ENCODE measurements at places on chromosomes 6 and 20.
A peak's percentile ranks its signal among the peaks of the same experiment; 100 is the strongest.

GRCh38 chr6:106752641-106753040, 123.3 kb downstream of the QRSL1 start:
- DNase-seq, result no peak

GRCh38 chr6:142444376-142444775, 142.6 kb downstream of the ADGRG6 start:
- DNase-seq, result peak; percentile 9

GRCh38 chr6:57423468-57423867, 106.0 kb downstream of the PRIM2 start:
- DNase-seq, result no peak

DNA sequence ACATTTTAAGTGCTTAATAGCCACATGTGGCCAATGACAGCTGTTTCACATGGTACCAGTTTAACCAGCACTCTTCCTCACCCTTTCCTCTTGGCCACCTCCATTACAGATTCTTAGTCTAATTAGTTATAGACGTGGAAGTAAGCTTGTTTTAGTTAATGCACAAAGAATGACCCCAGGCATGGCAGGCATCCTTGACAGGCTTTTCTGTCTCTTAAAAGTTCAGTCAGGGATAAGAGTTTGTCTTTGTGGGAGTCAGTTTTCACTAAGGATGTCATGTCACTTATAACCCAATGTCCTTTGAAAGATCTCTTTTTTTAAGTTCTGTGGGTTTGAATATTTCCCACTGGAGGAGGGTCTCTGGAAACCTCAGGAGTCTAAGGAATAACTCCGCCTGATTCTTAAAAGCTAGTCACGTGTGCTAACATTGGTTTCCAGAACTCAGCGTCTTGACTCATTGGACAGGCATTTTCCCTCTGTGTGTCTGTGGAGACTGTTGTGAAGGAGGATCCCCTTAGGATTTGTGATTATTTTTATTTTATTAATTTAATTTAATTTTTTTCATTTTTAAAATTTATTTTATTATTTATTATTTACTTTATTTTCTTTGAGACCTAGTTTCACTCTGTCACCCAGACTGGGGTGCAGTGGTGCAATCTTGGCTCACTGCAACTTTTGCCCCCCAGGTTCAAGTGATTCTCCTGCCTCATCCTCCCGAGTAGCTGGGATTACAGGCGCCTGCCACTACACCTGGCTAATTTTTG, 171.4 kb downstream of the ZFAND3 start:
- DNase-seq, result peak; percentile 39

GRCh38 chr6:626236-626635, 30.7 kb downstream of the HUS1B start:
- DNase-seq, result no peak

DNA sequence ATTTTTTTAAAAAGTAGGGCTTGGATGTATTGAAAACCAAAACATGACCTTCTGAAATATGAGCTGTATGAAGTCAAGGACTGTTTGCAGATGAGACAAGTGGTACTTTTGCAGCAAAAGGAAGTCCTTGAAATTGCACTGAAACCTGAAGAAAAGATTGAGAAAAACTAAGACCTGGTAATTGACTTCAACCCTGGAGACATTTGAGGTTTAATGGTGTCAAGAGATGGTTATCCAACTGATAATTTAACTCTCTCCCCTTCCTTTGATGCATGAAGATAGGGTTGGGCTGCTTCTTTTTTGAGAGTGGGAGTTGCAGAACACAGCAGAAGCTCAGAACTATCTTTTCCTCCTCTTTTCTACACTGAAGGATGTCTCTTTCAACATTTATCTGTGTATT, 180.9 kb upstream of the DTNBP1 start:
- no peak for DNase-seq

DNA sequence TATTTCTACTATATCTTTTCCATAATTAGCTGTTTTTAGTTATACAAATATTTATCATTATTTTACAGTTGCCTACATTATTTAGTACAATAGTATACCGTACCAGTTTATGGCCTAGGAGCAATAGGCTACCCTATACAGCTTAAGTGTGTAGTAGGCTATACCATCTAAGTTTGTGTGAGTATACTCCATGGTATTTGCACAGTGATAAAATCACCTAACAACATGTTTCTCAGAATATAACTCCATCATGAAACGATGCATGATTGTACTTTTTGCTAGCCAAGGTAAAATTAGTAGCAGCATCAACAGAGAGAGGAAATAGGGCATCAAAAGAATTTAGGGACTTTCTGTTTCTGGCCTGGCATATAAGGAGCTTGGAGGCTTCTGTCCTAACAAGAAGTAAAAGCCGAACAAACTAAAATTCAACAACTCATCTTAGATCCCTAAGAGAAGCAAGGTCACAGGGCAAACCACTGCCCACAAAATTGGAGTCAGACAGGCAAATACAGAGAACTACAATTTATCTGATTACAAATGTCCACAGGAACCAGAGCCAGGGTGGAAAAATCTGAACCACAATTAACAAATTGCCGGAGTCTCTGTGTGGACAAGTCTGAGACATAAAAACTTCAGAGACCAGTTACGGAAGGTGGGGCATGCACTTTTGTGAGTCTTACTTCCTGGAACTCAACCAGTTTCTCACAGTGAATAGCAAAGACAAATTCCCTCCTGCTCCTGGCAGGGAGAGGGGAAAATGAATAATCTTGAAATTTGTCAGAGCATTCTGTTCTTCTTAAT, 671.4 kb downstream of the RFPL4B start:
- DNase-seq, result no peak

GRCh38 chr20:60300374-60300773, 342.2 kb downstream of the CDH26 start:
- peak; percentile 12 for DNase-seq

- DNase-seq, result no peak
Observed at GRCh38 chr20:61424011-61424627, 172.1 kb downstream of the CDH4 start.

- DNase-seq, result no peak
Observed at GRCh38 chr6:120938876-120939472, 395.3 kb downstream of the TBC1D32 start.

DNA sequence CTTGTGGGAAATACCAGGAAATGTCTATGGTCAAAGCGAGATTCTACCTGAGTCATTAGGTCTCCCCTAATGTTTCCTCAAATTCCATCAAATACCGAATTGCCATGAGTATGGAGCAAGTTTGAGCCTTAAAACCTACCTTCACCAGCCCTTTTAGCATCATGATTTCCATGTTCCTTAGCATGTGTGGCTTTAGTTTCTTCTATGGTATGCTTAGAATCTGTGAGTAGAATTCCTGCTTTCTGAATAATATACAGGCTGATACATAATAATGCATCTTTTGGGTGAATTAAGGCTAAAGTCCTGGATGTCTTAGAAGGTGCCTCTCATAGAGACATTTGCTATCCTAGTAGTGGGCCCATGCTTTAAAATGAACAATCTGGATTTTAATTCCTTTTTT, 32.0 kb downstream of the TSPYL4 start:
- no peak for DNase-seq

- peak; percentile 94 for DNase-seq
Observed at GRCh38 chr6:43170417-43170930, 595 bp upstream of the SRF start.

DNA sequence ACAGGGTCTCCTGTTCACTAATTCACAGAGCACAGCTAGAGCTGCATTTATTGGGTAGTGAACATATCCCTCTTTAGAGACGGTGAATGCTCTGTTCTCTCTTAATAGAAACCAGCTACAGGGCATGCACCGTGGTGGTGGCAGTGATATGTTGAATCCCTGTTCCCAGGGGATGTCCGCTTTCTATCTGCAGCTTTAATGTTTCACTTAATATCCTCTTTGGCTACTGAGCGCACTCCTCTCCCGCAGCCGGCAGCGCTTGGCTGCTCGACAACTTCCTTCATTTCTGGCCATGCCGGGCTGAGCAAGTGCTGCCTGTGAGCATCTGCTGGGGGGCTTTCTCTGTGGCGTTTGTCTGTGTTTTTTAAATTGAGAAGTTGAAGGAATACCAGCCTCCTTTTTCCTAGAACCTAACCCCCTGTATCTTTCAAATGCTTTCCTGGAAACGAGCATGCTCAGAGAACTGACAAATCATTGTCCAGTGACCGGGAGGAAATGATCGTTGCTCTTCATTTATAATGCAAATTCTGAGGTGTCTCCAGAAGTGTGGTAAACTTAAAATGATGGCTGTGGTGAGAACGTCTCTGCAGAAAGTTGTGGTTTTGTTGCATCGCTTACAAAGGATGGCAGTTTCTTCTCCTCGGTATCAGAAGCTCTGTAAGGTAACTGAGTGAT, 297.9 kb downstream of the UTRN start:
- peak; percentile 31 for DNase-seq

DNA sequence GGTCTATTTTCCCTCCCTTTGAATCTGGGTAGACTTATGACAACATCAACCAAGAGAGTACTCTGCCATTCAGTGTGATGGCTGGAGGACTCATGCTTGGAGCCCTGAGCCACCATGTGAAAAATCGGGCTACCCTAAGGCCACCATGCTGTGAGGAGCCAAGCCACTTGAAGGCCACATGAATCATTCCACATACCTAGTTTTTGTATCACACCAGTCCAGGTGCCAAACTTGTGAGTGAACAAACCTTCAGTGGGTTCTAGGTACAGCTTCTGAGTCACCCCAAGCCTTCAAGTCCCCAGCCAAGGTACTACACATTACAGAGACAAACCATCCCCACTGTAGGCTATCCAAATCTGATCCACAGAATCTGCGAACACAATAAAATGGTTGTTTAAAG, 37.4 kb upstream of the E2F3 start:
- no peak for DNase-seq

DNA sequence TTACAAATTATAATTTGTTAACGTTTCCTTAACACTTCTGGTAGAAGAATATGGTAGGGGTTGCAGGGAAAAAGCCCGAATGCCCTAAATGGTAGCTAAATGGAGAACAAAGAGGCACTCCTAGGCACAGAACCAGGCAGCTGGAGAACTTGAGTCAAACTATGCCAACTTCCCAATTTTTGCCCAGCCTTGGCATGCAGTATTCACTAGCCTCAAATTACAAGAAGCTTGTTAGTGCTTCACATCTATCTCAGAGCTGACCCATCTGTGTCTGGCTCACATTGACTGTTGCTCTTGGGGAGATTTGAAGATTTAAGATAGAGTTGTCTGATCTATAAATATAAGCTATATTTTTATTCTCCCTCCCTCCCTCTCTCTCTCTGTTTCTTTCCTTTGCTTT, 19.4 kb upstream of the LRFN2 start:
- DNase-seq, result no peak

- DNase-seq, result peak; percentile 84
Observed at GRCh38 chr20:19903168-19903811, 113.9 kb upstream of the NAA20 start.

- no peak for DNase-seq
Observed at GRCh38 chr20:10649080-10649796, 24.6 kb downstream of the JAG1 start.

- DNase-seq, result no peak
Observed at GRCh38 chr6:147156799-147157382, 47.3 kb upstream of the STXBP5 start.

GRCh38 chr6:142857796-142858555, 87.0 kb downstream of the HIVEP2 start:
- no peak for DNase-seq

GRCh38 chr20:41650231-41650948, 32.2 kb upstream of the CHD6 start:
- peak; percentile 69 for DNase-seq

- no peak for DNase-seq
Observed at GRCh38 chr6:69865126-69865525, 1.2 kb upstream of the COL19A1 start.

- DNase-seq, result no peak
Observed at GRCh38 chr6:74611220-74611619, 594.6 kb downstream of the COL12A1 start.

- no peak for DNase-seq
Observed at GRCh38 chr6:54515013-54515412, 206.8 kb downstream of the TINAG start.

GRCh38 chr6:34560366-34561226, 4.5 kb upstream of the SPDEF start:
- DNase-seq, result peak; percentile 66

- no peak for DNase-seq
Observed at GRCh38 chr6:166861961-166862286, 94.4 kb downstream of the RNASET2 start.

DNA sequence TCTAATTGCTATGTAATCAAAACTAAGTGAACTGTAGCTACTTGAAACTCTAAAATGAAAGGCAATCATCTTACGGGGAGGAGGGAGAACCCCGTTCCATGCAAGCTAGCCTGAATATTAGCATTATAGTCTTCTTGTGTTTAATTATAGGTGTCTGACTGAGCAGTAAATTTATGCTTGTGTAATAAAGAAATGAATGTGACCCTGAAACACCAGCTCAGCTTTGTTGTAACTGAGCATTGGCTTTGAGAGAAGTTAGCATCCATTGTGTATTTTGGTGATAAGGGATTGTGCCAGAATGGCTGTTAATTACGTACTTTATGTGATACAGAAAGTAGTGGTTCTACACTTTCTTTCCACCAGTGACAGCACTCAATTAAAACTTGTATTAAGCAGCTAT, 86.9 kb downstream of the QKI start:
- no peak for DNase-seq

DNA sequence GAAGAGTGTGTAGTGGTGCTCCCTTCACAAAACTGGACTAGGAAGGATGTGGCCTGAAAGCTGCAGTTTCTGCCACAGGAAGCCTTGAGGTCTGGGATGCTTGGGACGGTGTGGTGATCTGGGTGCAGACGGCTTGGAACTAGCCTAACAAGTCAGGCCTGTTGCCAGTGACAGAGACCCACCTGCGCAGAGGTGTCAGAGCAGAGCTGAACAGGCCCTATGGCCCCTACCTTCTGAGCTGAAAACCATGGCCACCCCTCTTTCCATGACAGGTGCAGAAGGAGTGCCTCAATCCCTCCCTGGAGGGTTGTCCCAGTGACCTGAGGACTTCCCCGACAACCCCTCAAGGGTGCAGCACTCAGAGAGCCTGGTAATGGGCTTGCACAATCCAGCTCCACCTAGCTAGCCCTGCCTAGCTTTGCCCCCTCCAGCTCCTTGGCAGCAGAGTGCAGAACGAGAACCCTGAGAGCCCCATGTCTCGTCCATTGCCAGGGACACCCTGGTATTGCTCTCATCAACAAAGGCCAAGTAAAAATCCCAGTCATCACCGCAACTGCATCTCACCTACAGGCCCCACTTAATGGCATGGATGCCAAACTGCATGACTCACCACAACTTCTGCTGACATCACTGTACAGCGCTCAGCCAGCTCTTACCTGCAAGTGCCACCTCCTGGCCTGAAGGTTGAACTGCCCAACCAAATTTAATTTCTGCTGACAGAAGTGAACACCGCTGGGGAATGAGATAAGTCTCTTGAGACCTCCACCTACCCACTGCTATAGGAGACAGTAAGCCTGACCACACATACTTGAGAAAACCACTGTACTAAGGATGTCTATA, 563.1 kb downstream of the TFAP2A start:
- DNase-seq, result no peak

- no peak for DNase-seq
Observed at GRCh38 chr20:16058268-16058667, 515.0 kb downstream of the KIF16B start.

DNA sequence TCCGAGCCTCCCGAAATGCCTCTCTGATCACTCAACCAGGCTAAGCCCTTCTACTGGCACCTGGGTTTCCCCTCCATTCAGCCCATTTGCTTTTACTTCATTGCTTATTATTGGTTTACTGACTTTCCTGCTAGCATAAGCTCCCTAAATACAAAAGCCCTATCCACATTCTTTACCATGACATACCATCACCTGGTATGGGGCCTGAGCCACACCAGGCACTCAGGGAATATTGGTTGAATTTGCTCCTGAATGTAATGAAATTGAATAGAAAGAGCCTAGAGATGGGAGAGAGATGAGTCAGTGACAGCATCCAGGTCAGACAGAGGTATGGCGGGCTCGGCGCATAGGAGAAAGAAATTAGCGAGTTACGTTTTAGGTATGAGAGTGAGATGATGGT, 120.0 kb downstream of the CD164 start:
- no peak for DNase-seq

All from stomach (tissue), 19 donors.